ENCODE measurements at places on chromosomes 3 and 15. TPM values are rescaled to one million over a fixed set of nuclear protein-coding genes. Genes with fewer than 3 reads are reported as not detected.
A peak's percentile ranks its signal among the peaks of the same experiment; 100 is the strongest.

GRCh38 chr3:43291546-43291945, 5.2 kb downstream of the SNRK start:
- DNase-seq, result peak; percentile 20

- no peak for DNase-seq
Measured at GRCh38 chr15:64438653-64439447, 21.5 kb upstream of the ZNF609 start.

GRCh38 chr15:28004143-28005003, 94.7 kb downstream of the OCA2 start:
- no peak for DNase-seq

GRCh38 chr15:90597577-90597976, 67.9 kb downstream of the CRTC3 start:
- DNase-seq, result peak; percentile 40

- DNase-seq, result no peak
Measured at GRCh38 chr3:52041118-52041731, 15.1 kb downstream of the DUSP7 start.

DNA sequence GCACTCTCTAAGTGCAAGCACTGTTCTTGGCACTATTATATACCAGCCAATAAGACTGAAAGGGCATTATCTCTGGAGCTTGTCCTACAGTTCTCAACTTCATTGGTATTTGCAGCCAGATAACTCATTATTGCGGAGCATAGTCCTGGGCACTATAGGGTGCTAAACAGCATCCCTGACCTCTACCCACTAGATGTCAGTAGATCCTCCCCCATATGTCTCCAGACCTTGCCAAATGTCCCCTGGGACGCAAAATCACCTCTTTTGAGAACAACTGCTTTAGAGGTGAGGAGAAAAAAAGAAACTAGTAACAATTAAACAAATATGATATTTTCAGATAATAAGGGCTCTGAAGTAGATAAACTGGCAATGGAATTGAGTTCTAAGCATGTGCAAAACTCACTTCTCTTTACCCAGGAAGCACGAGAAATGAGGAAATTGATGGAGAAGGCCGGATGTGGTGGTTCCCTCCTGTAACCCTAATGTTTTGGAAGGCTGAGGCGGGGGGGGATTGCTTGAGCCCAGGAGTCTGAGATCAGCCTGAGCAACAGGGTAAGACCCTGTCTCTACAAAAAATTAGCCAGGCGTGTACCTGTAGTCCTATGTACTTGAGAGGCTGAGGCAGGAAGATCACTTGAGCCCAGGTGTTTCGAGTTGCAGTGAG, 61.4 kb downstream of the FRMD4B start:
- DNase-seq, result no peak

- DNase-seq, result peak; percentile 6
Measured at GRCh38 chr15:30670056-30670455, 44.1 kb downstream of the ARHGAP11B start.

DNA sequence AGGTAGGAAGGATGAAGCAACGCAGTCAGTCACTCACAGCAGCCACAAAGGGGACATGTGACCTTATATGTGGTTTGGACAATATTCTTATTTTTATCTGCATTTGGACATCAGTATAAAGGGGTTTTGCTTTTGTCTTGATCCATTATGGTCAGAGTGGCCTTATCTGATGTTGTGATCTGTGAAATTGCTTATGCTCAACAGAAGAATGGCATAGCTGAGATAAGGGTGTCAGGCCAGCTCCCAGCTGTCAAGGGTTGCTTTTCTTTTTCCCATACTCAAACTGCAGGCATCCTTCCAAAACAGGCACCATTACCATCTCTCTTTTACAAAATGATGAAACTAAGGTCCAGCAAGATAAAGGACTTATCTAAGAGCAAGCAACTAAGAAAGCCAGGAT, 28.1 kb downstream of the DCLK3 start:
- no peak for DNase-seq

DNA sequence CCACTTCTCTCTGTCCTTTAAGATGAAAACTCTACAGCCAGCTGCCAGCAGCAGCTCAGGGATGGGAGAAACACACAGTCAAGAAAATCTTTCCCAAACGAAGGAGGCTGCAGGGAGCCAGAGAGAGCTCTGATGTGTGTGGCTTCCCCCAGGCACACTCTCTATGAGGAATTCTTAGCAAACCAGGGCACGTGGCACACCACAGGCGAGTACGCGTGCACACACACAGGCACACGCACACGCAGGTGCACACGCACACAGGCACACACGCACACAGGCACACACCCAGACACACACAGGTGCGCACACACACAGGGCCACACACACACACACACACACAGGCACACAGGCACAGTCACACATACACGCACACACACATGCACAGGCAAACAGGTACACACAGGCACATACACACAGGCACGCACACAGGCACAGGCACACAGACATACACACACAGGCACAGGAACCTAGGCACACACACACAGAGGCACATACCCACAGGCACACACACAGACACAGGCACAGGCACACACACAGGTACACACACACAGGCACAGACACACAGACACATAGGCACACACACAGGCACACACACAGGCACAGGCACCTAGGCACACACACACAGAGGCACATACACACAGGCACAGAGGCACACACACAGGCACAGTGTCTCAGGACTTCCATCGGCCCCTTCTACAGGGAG, 91.5 kb upstream of the ATP2B2 start:
- DNase-seq, result no peak

GRCh38 chr3:52890735-52891134, 6.6 kb downstream of the STIMATE start:
- no peak for DNase-seq

DNA sequence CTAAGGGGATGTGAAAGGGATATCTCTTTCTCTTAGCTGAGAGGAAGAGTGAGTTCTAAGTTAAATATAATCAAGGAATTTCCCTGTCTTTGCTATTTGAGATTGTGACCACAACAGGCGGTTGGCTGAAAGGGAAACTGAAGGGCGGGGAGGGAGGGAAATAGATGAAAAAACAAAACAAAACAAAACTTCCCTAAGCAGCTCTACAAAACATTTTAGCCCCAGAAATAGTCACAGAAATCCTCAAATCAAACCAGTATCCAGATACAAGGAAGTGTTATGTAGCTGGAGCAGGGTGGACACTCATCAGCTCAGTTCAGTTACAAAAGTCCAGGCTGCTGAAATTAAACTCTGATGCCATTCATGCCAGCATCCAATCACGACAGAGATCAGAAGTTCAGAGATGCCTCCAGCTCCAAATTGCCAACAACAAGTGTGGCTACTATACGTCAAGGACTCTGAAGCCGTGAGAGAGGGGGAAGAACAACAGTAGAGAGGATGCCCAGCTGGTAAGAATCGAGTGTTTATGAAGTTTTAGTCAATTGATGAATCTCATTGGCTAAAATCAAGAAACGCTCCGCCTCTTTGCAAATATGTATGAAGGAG, 319 bp upstream of the TP63 start:
- DNase-seq, result peak; percentile 18

DNA sequence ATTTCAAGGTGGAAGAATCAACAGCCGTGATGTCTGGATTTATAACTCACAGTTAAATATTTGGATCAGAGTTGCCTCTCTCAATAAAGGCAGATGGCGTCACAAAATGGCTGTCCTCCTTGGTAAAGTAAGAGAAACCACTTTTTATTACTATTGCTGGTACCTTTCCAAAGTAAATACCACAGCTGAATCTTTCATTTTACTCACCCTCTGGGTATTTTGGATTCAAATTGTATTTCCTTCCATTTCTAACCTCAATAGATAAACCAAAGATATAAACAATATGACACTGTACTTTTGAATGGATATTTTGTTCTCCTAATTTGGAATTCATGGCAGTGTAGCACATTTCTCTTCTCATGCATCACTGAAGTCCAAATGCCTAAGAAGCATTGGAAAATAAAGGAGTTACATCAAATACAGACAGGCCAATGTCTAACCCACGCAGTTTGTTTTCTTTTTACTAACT, 29.5 kb downstream of the KLHL24 start:
- peak; percentile 83 for DNase-seq

DNA sequence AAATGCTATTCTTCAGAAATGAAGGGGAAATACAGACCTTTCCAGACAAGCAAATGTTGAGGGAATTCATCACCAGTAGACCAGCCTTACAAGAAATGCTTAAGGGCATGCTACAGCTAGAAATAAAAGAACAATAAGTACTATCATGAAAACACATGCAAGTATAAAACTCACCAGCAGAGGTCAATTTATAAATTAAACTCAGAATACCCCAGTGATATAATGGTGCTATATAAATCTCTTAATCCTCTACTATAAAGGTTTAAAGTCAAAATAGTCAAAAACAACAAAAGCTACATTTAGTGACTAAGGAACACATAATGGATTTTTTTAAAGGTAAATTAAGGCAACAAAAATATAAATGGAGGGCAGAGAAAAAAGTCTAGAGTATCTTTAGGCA, 142.5 kb downstream of the CPNE4 start:
- no peak for DNase-seq

DNA sequence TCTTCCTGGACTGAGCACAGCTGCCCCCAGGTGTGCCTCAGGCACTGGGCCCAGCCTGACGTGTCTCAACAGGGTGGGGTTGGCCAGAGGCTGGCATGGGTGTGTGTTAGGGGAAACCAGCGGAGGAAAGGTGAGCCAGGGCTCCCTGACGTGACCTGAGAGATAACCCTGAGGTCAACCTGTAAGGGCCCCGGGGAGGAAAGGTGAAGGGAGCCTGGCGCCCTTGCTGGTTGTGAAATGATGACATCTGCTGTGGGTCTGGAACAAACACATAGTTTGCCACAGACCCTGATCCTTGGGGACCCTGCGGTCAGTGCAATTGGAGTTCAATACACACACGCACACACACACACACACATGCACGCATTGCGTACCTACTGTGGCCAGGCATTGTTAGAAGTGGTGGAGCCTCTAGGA, 100.2 kb upstream of the TLE3 start:
- DNase-seq, result no peak

DNA sequence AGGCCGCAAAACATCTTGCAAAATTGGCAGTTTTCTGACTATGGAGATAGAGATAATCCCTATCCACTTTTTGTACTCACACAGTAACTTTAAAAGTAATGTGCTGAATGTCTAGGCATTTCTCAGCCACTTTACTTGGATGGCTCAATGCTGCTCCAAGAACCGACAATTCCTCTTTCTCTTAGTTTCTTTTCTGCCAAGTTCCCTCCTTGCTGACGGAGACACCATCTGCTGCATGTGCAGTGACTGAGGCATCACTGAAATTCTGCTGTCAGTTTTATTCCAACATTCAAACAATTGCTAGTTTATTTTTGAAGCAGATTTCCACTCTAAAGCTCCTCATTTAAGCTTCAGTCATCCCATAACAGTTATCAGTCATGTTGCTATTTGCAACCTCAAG, 116.0 kb upstream of the RBMS3 start:
- no peak for DNase-seq

DNA sequence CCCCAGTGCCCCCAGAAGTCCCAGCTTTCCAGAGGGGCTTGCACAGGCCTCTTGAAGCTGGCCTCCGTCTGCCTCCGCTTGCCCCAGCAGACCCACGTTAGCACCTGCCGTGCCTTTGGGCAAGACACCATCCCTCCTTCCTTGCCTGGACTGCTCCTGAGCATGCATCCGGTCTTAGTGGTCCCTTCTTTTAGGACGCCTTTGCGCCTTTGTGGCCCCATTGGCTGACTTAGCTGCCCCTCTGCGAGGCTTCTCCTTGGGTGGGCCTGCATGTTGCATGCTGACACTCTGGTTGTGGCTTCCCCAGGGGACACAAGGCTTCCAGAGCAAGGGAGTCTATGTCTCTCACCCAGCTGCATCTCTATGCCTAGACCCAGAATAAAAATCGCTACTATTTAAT, 56.6 kb downstream of the RHCG start:
- no peak for DNase-seq

- DNase-seq, result peak; percentile 66
Measured at GRCh38 chr3:136819731-136820679, 1.1 kb downstream of the SLC35G2 start.

GRCh38 chr15:60605879-60606307, 127.0 kb upstream of the ICE2 start:
- peak; percentile 70 for DNase-seq

GRCh38 chr3:195182470-195182795, 88.5 kb downstream of the XXYLT1 start:
- DNase-seq, result peak; percentile 87

GRCh38 chr3:38992117-38992760, 59.5 kb downstream of the SCN11A start:
- DNase-seq, result peak; percentile 84

DNA sequence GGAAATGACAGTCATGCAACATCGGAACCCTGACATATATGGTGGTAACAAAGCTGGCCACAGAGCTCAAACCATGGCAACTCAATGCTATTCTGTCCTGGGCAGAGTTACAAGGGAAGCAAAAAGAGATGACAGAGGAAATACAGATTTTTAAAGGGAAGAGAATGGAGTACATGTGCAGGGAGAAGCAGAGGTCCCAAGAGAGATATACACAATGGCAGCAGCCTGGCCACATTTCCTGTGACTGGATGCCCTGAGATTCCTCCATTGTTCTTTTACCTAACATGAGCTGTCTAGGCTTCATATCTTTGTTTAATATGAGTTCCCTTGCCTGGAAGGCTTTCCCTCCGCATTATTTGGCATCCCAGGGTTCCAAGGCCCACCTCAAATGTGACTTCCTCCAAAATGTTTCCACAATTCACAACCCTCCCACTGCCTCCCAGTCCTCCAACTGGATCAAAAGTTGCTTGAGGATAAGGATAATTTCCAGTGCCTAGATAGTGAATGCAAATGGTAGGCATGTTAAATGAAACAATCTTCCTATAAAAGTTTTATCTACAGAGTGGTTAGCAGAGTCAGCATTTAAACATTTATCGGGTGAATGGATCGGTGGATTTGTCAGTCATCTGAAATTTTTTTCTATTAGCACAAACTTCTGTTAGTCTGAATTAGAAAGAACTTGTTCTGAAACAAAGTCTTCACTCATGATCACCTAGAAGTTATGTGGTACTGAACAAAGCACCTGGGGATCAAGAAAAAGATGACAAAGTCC, 86.2 kb downstream of the DHX30 start:
- no peak for DNase-seq

The GCNT3 gene
- total RNA-seq, result under 0.01 TPM

The RPS17 gene
- total RNA-seq, result 1,371 TPM

The GP9 gene
- total RNA-seq, result not detected

The EDEM1 gene
- total RNA-seq, result 47.0 TPM

The C3orf70 gene
- total RNA-seq, result 4.2 TPM

The CIB1 gene
- total RNA-seq, result 19.0 TPM

The GOLGA8J gene
- not detected for total RNA-seq

The ZCWPW2 gene
- total RNA-seq, result 0.64 TPM

The PDZRN3 gene
- 32.5 TPM for total RNA-seq

The RASA2 gene
- total RNA-seq, result 18.1 TPM

Data from fibroblast of villous mesenchyme (primary cell).